Stimulated activated CD4-positive, alpha-beta T cell treated with anti-CD3 and anti-CD28 coated beads, Interleukin-4, amount 100 ng/mL, for 4 hours (primary cell): ENCODE measurements at places on chromosomes 11 and 22.

GRCh38 chr11:65444314-65445051, 21.9 kb downstream of the NEAT1 start:
- DNase-seq, result no peak

- DNase-seq, result peak; percentile 15
Measured at GRCh38 chr11:123020968-123021367, 39.3 kb upstream of the BSX start.

- DNase-seq, result no peak
Measured at GRCh38 chr11:11816511-11817314, 25.1 kb upstream of the USP47 start.

GRCh38 chr11:117696540-117696939, 100.5 kb downstream of the DSCAML1 start:
- DNase-seq, result no peak
